Fibroblast of lung (primary cell): ENCODE measurements at places on chromosomes 7 and 10.

GRCh38 chr7:158015403-158016179 lies 572.0 kb downstream of the PTPRN2 start:
- DNase-seq, result no peak

DNA sequence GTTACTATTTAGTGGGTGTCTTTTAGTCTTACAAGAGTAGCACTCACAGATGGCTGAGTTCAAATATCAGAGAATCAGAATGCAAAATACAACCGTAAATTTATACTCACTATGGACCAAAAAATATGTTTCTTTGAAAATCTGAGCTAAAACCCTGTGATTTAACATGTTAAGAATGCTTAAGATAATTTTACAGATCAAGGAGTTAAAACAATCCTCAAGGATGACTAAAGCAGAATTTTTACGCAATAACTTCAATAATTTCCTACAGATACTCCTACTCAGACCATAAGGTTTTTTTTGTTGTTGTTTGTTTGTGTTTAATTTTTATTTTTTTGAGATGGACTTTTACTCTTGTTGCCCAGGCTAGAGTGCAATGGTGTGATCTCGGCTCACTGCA lies 47.9 kb upstream of the CCDC6 start:
- DNase-seq, result no peak

DNA sequence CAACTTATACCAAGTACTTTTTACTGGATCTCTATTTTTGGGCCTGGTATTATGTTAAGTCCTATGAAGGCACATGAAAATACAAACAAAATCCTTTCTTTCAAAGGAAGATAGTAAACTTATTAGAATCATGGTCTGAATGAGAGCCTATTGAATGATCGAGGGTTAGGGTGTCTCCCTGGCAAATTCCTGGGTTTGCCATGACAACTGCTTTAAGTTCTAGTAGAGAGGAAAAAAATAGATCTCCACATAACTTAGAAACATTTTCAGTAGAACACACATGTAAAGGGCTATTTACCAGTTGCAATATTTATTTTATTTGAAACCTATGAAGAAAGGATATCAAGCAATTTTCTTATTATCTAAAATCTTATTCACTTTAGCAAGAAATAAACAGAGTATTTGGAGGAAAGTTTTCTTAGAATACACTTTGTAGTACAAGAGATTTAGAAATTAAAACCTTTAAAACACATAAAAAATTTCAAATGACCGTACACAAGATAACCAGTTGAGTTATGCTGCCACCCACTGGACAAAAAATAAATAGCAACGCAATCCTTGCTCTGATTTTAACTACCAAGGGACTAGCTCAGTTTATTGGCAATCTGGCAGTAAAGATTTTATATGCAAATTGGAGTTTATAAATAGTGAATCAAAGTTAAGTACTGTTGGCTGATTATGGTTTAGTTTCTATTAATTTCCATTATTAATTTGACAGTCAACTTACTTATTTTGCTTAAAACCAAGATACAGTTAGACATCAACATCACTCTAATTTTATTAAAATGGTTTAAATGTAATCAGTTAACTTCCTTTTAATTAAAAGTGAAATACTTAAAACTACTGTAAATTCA lies 33.9 kb downstream of the CACUL1 start:
- DNase-seq, result peak; percentile 27

DNA sequence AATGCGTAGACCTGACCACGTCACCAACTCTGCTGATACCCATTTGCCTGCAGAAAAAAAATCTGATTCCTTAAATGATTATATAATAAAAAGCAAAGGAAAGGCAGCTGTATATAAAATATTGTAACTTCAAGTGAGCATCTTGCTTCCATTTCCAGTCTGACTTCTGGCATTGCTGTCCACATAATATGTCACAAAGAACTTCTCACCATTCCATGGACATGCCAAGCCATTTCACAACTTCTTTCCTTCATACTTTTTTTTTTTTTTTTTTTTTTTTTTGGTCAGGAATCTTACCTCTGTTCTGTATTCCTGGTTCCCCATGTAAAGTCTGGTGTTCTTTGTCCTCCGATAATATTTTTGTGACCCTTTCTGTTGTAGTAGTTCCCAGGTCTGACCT lies 165.5 kb downstream of the SND1 start:
- DNase-seq, result no peak
